ENCODE measurements at places on chromosomes 4 and X. TPM values are rescaled to one million over a fixed set of nuclear protein-coding genes. Genes with fewer than 3 reads are reported as not detected.

Gene NXF2B
- not detected for total RNA-seq

Gene PAGE4
- not detected for total RNA-seq

Gene POLR2B
- total RNA-seq = 93.5 TPM

Gene CXCR3
- not detected for total RNA-seq

Gene FREM3
- total RNA-seq = not detected

Gene GPR34
- total RNA-seq = not detected

Gene AWAT2
- total RNA-seq = 0.08 TPM

Gene PRSS12
- 13.0 TPM for total RNA-seq

Gene ZBED1
- 27.7 TPM for total RNA-seq

Gene VCX
- total RNA-seq = not detected

Gene MND1
- 0.35 TPM for total RNA-seq

Gene GPR173
- 4.2 TPM for total RNA-seq

Gene DMRTC1
- not detected for total RNA-seq

Gene GABRE
- total RNA-seq = 22.9 TPM

Gene GPC3
- 26.6 TPM for total RNA-seq

Gene OTC
- not detected for total RNA-seq

Gene TCEAL5
- not detected for total RNA-seq

Gene UGT2A1
- total RNA-seq = not detected

Gene FGFR3
- 0.83 TPM for total RNA-seq

Gene SSX2B
- not detected for total RNA-seq

Gene GPRASP3
- total RNA-seq = 8.0 TPM

Gene S100P
- not detected for total RNA-seq

Gene ALB
- not detected for total RNA-seq

Gene NIPAL1
- not detected for total RNA-seq

Gene ZAR1
- not detected for total RNA-seq

Gene SUPT20HL1
- total RNA-seq = not detected

Gene KLF3
- 7.0 TPM for total RNA-seq

Gene SCD5
- total RNA-seq = 16.0 TPM

Gene CYTL1
- 0.15 TPM for total RNA-seq

Gene PAGE2
- not detected for total RNA-seq

Gene ARHGAP36
- not detected for total RNA-seq

Gene RTL9
- not detected for total RNA-seq

All from smooth muscle cell of the coronary artery (primary cell).